HepG2 (cell line): ENCODE measurements at places on chromosomes 4 and X.
A peak's percentile ranks its signal among the peaks of the same experiment; 100 is the strongest.

- no peak for DNase-seq
Observed at GRCh38 chr4:53890461-53890860, 173.9 kb downstream of the CHIC2 start.

DNA sequence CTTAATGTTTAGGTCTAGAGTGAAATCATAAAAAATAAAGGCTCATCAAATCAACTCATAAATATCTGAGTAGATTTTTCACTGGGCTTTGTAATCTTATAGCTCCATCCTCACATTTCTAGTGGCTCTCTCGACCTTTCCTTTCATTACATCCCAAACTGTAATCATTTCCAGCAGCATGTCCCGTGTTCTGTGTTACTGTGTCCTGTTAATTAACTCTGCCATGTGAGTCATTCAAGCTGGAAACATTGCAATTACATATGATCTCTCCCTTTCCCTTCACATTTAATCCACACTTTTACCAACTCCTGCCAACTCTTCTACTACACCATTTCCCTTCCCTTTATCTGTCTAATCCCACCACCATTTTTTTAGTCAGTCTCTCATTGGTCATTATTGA, 75.5 kb downstream of the UGT8 start:
- DNase-seq = no peak

GRCh38 chr4:163591614-163592020, 97.1 kb downstream of the TMA16 start:
- DNase-seq = no peak

GRCh38 chr4:78168029-78168428, 110.9 kb downstream of the FRAS1 start:
- peak; percentile 39 for DNase-seq

DNA sequence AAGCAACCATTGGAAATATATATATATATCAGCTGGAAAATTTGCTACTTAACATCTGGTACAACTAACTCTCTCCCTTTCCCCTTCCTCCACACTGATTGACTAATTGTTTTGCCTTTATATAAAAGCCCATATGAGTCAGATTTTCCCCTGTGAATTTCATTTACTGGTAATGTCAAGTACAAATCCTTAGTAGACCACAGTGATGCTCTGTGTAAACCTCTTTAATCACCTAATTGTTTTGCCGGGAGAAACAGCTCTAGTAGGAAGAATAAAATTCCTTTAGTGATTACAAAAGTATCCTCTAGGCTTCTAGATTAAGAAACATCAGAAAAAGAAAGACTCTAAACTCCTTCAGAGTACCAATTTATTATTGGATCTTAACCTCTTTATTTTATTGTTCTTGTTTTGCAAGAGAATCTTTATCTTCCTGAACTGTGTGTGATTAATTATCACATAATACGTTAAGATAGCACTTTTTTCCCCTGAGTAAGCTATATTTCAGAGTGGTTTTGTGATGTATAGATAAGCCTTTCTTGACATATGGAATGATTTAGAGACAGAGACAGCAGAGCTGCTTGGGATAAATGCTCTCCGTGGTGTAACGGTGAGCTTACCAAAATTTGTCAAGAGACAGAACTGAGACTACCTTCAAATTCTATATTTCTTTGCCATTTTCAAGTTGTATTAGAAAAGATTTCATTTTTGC, 1606.4 kb upstream of the TENM3 start:
- no peak for DNase-seq

- DNase-seq = peak; percentile 0
Observed at GRCh38 chrX:25968920-25969319, 169.2 kb upstream of the MAGEB18 start.

- no peak for DNase-seq
Observed at GRCh38 chr4:12894062-12894461, 590.1 kb downstream of the RAB28 start.

- DNase-seq = no peak
Observed at GRCh38 chrX:17475449-17476217, 100.6 kb downstream of the NHS start.

DNA sequence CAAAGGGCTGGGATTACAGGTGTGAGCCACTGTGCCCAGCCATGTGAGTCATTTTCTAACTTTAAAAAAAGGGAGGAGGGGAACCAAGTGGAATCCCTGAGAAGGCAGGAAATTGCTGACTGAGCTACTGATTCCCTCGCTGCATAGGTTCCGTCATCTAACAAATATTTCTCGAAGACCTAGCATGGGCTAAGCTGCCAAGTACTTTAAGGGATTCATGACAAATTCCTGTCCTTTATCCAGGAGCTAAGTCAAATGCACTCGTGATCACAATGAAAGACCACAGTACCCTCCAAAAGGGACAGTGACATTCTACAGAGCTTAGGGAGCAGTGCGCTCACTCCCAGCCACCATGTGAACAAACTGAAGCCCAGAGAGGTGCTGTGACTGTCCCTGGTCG, 33.2 kb upstream of the MAN2B2 start:
- no peak for DNase-seq

DNA sequence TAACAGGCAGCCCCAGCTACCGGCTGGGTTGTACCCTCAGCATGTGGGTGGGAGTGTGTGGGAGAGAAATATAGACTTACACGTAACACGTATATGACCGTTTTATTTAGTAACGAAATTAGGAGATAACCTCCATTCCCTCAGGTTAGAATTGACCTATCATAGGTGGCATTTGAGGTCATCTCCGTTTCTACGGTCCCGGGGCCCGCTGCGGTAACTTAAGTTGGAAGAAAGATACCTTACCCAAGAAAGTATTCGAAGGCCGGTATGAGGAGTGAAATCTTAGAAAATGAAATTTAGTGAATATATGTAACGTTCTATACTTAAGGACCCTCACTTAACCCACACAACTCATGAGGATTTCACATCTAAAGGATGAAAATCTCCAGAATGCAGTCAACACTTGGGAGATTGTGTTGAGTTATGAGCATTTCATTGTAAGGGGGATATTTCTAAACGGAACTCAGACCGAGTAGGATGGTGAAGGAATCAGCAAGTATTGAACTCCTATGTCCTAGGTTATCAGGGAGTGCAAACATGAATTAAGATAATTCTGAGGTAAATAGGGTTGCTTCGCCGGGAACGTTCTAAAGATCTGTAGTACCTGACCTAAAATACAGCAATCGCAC, 891 bp downstream of the CISD2 start:
- no peak for DNase-seq

DNA sequence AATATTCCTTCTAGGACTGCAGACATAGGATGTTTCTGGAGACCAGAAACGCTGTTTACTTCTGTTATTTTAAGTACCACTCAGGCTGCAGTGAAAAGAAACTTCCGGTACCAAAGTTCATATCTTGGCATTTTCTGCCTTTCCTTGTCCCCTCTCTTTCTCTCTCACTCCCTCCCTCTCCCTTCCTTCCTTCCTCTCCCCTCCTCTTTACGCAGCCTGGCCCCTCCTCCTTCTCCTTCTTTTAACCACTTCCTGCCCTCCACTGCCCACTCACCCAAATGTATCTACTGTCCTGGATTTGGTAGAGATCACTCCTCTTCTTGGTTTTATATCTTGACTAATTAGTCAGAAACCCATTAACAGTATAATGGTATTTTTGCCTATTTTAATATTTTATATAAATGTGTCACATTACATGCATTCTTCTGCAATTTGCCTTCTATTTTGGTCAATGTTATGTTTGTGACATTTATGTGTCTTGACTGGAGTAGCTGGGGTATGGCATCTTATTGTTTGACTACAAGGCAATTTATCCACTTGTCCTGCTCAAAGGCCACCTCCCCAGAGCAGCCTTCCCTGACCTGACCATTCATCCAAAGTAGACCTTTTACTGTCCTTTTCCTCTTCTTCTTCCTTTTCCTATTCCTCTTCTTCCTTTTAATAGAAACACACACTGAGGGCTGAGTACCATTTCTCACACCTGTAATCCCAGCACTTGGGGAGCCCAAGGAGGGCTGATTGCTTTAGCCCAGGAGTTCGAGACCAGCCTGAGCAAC, 56.9 kb downstream of the BCOR start:
- no peak for DNase-seq

GRCh38 chrX:100636321-100636991, at the start of gene TSPAN6:
Gene TSPAN6, minus strand, starts transcription at chrX:100636806. Its CDS starts 112 bp downstream, at chrX:100636694.
- peak; percentile 86 for DNase-seq

GRCh38 chrX:82218361-82218760, 1016.5 kb downstream of the SH3BGRL start:
- peak; percentile 0 for DNase-seq

DNA sequence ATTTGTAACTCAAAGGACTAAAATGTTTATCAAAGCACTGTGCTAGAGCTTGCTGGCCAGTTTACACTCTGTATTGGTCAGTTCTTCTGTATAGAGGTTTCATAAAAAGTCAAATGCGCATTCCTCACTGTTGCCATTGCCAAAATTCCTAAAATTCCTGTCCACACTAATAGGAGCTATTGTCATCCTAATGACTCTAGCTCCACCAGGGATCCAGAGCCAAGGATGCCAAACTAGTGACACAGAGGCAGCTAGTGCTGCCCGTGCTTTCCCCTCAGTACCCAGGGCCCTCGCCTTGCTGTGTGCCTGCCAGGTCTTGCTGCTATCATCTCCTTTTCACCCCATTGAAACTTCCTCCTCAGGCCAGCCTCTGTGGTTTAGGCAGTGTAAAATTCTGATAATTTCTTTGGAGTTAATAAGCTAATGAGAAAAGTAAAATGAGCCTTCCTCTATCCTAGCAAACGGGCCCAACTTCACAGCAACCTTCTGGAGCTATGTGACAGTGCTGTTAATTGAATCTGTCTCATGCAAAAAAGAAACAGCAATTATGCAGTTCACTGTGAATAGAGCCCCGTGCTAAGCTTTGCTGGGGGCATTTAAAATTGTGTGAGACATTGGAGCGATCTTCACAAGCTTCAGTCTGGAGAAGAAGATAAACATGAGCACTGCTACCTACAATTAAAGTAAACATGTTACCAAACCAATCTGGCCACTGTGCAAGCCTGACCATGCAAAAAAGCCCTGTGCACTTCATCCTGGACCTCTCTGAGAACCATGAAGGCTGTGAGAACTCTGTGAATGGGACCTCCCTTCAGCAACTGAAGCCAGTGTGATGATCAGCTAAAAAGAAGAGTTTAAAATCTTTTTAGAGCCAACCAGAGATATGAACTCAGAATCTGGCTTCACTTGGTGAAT, 43.1 kb upstream of the FGF2 start:
- peak; percentile 37 for DNase-seq

DNA sequence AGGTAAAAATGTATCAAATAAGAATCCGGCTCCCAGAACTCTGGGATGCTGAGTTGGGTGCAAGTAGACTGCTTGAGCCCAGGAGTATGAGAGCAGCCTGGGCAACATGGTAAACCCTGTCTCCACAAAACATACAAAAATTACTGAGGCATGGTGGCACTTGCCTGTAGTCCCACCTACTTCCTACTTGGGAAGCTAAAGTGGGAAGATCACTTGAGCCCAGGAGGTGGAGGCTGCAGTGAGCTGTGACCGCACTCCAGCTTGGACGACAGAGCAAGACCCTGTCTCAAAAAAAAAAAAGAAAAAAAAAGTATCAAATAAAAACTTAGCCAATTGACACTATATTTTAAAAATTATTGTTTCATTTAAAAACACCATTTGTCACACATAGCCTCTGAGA, 84.4 kb downstream of the FBXW7 start:
- no peak for DNase-seq

GRCh38 chr4:80731436-80731835, 299.1 kb upstream of the BMP3 start:
- DNase-seq = no peak

- no peak for DNase-seq
Observed at GRCh38 chr4:152195888-152196287, 340.0 kb downstream of the FBXW7 start.

DNA sequence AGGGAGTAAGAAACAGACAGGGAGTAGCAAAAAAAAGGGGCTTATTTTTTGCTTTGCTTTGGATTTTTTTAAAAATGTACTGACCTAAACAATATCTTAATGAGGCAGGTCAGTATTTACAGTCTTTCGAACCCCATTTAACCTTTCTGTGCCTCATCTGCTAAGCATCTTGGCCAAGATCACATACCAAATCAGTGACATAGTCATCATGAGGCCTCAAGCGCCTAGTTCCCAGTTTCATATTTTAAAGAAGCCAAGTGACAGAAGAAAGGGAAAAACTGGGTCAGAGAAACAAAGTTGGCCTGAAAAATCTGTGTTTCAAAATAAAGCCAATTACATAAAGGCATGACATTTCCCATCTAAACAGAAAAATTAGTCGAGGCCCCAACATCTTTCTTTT, 94.6 kb upstream of the WDR44 start:
- DNase-seq = no peak

GRCh38 chr4:15378062-15378461, 49.8 kb upstream of the C1QTNF7 start:
- no peak for DNase-seq

GRCh38 chrX:112760697-112761096, 79.9 kb downstream of the AMOT start:
- no peak for DNase-seq

- DNase-seq = no peak
Observed at GRCh38 chr4:112431158-112431557, 84.8 kb downstream of the NEUROG2 start.

DNA sequence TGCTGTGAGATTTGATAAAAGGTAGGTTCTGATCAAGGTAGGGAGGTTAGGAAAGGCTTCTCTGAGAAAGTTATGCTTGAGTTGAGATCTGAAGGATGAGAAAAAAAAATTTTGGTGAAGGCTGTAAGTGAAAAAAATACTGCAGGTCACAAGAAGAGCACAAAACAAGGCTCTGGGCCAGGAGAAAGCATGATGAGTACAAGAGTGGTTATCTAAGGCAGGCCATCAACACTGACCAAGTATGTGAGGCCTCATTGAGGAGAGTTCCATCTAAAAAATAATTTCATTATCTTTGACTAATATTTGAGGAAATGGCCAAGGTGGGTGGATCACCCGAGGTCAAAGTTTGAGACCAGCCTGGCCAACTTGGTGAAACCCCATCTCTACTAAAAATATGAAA, 71.6 kb upstream of the SLC4A4 start:
- no peak for DNase-seq

DNA sequence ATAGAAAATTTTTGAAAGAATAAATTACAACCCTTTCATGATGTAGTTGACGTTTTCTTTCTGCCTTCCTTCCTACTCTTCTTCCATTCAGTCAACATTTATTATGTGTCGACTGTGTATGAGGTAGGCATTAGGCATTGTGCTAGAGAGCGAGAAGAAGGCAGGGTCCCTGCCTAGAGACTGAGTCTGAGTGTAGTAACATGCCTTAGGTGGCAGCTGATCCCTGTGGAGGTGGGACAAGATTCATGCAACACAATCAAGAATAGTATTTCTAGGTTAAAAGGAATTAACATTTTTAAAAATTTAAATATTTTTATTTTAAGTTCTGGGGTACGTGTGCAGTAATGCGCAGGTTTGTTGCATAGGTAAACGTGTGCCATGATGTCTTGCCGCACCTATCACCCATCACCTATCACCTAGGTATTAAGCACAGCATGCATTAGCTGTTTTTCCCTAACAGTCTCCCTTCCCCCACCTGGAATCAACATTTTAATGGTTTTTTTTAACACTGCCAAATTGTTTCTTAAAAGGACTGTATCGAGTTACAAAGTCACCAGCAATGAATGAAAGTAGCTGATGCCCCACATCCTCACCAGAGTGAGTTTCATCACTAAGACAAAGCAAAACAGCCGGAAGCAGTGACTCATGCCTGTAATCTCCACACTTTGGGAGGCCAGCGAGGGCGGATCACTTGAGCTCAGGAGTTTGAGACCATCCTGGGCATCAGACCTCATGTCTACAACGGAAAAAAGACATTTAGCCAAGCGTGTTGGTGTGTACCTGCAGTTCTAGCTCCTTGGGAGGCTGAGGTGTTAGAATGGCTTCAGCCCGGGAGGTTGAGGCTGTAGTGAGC, 84.0 kb downstream of the WWC2 start:
- DNase-seq = peak; percentile 86

GRCh38 chr4:82367438-82368097, 6.2 kb downstream of the HNRNPD start:
- DNase-seq = no peak

GRCh38 chrX:10512258-10512657, 108.1 kb downstream of the MID1 start:
- DNase-seq = no peak
